ENCODE measurements at places on chromosomes 13 and 19.

DNA sequence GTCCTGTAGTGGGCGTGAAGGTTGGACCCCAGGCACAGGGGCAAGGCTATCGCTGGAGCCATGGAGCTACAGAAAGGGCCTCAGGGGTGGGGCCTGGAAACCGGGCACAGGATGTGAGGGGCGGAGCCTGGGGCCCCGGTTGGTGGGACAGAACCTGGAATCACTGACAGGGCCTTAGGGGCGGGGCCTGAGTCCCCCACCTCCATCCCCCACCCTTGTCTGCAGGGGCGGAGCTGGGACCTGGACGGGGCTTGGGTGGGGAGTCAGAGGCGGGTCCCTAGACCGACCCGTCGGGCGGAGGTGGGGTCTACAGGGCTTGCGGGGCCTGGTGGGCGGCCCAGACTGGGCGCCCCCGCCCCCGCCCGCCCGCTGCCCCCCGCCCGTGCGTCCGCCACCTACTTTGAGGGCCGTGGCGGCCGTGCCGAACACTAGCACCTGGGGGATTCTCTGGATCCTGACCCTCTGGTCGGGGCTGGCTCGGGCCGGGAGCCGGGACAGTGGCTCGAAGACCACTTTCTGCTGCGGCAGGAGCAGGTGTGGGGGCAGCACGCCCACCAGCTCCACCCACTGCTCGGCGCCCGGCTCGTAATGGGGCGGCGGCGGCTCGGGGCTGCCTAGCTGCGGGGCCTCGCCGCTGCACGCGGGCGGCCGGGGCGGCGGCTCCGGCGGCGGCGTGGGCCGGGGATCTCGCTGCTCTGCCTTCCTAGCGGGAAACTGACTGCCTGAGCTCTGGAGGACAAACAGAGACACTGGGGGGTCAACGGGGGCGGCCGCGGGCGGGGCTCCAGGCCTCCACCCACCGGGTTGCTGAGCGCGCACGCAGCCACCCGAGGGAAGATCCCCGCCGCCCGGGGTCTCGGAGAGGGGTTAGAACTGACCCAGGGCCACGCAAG lies 26.3 kb downstream of the DCAF15 start:
- DNase-seq, result no peak

GRCh38 chr13:77377016-77377415 lies 50.1 kb upstream of the MYCBP2 start:
- DNase-seq, result no peak

DNA sequence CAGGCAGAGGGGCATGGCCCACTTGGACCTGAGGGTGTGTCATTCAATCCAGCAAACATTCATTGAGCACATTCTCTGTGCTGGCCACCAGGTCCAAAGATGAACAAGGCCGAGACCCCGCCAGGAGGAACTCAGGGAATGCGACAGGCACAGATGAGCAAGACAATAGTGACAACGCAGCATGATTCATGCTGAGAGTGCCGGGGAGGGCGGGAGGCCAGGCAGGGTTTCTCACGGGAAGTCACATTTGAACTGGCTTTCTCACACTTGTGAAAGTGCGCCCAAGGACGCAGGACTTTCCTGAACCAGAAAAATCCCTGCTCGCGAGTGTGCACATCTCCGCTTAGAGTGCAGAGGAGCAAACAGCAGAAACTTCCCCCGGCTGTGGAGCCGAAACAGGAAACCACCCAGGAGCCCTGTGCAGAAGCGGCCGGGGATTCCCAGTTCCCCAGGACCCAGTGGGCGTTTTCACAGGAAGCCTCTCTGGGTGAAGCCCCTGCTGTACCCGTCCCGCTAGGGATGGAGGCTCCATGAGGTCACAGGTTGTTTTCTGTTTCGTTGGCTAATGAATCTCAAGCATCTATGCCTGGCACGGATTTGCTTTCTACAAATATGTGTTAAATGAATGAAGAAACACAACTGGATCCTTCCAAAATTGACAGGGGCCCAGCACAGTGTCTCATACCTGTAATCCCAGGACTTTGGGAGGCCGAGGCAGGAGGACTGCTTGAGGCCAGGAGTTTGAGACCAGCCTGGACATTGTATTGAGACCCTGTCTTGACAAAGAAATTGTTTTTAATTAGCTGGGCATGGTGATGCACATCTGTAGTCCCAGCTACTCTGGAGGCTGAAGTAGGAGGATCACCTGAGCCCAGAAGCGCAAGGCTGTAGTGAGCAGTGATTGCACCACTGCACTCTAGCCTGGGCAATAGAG lies 68.4 kb upstream of the TM9SF2 start:
- DNase-seq, result peak; percentile 58

DNA sequence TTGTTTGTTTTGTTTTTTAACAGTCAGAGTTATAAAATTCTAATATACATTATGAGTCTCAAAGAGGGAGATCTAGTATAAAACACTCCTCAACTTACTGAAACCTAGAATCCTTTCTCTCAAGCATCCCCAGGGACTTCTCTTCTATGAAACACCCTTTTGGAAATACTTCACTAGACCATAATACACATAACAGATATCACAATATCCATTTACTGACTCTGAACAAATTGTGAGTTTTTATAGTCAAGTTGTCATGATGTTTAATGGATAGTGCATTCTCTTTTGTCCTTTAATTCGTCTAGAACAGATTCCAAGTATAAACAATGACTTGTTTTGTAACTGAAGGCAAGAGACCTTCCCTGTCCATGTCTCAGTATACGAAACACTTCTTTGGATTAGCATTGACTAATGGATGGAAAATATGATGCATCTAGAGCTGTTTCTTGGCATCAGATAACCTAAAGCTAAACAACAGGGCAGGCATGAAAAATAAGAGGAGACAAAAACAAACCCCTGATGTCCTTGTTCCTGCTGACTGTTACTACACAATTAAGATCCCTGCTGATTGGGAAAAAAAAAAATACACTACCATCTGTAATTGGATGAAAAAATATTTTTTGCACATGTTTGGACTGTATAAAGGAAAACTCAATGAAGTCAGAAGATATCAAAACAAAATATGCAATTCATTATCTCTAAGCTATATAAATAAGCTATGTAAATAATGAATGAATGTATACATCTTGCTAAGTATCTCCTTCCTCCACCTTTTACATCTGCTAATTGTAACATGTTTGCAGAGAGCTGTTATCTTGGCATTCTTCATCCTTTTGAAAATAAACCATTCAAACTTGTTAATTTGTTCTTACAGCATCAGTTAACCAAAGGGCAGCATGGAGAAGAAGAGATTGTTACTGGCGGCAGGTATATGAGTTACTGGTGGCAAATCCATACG lies 214.2 kb downstream of the LACC1 start:
- DNase-seq, result no peak

GRCh38 chr19:42003506-42004294 lies 9.7 kb upstream of the ATP1A3 start:
- no peak for DNase-seq

DNA sequence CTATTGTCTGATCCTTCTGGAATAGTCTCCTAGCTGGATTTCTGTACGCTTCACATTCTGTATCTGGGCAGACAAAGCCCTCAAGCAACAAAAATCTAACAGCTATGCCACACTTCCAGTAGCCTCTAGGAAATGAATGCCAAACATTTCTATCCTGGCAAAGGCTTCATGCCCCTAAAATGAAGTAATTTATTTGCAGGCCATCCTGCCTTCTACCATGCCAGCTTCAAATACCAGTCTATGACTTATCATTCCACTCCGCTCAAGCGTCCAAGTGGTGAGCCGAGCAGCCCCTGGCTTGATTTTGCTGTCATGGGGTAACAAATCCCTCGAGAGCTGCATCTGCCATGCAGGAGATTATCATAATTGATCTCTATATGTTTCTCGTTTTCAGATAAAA lies 86.9 kb downstream of the LHFPL6 start:
- DNase-seq, result no peak

DNA sequence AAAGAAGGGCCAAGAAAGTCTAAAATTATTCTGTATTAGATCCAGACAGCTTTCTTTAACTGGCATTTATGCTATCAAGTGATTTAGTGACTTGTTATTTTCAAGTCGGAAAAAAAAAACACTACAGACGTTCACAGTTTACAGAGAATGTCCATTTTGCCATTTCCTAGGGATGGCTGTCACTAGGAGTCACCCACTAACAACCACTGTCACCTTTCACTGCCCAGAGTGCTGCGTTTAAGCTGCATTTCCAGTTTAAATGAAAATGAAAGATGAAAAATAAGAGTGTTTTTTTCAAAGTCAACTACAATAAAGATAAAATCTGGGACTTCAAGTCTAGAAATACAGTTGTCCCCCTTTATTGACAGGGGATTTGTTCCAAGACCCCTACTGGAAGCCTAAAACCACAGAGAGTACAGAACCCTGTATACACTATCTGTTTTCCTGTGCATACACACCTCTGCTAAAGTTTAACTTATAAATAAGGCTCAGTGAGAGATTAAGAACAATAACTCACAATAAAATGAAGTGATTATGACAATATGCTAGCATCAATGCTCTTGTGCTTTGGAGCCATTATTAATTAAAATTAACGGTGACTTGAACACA lies 112.5 kb downstream of the SACS start:
- DNase-seq, result no peak

DNA sequence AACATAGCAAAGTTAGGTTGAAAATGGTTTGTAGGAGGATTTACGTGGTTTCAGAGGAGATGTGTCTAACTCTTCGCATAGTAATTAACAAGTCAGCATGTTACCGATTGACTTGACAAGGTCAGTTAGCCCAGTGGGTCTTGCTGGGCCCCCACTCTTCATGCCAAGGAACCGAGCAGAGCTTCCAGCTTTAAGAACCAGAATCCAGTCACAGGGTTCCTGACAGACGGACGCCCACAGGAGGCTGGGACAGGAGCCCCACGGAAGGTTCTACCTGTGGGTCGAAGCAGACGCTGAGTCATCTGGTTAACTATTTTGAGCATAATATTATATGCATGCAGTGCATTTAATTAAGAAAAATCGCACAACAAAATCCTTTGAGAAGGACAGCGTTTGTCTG lies 3.5 kb downstream of the TMEM255B start:
- DNase-seq, result no peak

DNA sequence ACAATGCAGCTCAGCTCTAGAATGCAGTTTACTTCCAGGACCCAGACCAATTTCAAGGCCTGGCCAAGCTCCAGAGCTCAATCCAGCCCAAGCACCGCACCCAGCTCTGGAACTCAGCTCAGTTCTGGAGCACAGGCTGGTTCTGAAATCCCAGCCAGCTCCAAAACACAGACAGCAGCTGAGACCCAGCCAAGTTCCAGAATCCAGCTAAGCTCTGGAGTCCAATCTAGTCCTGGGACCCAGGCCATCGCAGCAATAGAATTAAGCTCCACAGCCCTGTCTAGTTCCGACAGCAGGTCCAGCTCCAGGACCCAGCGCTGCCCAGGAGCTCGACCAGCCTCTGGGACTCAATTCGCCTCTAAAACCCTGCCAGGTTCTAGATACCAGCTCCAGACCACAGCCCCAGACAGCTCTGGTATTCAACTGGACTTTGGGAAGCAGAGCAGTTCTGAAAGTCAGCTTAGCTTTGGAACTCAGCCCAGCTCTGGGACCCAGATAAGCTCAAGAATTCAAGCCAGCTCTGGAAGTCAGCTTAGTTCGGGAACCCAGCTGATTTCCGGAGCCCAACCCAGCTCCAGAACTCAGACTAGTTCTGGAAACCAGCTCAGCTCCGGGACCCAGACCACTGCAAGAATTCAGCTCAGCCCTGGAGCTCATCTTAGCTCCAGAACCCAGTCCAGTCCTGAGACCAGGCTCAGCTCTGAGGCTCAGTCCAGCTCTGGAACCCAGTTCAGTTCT lies 6.8 kb downstream of the GIPC3 start:
- no peak for DNase-seq

DNA sequence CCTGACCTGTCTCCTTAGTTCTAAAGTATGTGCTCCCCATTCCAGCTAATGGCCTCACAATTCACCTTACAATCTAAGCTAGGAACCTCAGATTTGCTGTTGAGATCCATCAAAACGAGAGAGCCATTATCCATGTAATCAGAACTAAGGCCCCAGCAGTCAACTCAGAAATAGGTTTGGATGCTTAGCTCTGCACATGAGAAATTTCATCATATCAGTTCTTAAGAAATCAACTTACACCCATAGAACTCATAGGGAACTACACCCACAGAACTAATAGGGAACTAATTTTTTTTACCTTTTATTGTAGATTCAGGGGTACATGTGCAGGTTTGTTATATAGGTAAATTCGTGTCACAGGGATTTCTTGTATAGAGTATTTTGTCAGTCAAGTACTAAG lies 28.7 kb downstream of the CYSLTR2 start:
- no peak for DNase-seq

- DNase-seq, result no peak
These were observed 8.8 kb downstream of the OBI1 start for GRCh38 chr13:78649997-78650716.

- DNase-seq, result no peak
These were observed 128.7 kb downstream of the TSHZ3 start for GRCh38 chr19:31220540-31220939.

GRCh38 chr19:55622242-55622969 lies 2.0 kb downstream of the ZNF784 start:
- no peak for DNase-seq

DNA sequence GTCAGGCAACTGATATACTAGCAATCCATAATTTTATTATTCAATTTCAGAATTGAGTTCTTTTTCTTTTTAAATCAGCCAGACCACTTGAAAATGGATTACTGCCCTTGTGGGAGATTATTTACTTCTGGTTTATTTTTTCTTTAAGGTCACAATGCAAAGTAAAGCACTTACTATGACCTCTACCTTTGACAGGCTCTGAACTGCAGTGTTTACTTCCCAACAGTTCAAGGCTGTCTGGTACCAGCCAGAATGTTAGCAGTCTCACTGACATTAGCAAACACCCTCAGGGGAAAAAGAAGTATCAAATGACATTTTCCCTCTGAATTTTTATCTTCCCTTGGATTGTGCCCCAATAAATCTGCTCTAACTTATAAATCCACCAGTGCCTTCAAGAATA lies 57.5 kb downstream of the RAP2A start:
- DNase-seq, result no peak

- no peak for DNase-seq
These were observed 15.3 kb downstream of the METTL21C start for GRCh38 chr13:102679449-102680132.

- DNase-seq, result no peak
These were observed 45.7 kb downstream of the CD320 start for GRCh38 chr19:8262431-8262830.

- no peak for DNase-seq
These were observed 6.2 kb upstream of the PRKCG start for GRCh38 chr19:53875602-53876325.

DNA sequence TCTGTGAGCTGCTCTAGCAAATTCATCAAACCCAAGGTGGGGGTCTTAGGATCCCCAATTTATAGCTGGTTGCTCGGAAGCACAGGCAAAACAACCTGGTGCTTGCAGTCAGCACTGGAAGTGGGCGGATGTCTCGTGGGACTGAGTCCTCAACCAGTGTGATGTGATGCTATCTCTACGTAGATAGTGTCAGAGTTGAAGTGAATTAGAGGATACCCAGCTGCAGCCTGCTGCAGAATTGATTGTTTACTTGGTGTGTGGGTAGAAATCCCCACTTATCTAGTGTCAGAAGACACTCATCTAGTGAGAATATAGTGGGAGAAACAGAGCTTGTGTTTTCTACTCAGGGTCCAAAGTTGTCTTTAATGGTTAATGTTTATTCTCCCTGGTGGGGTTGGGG lies 63.3 kb downstream of the CBY2 start:
- DNase-seq, result no peak
